WTC11 (cell line): ENCODE measurements at places on chromosomes 13 and 19.

GRCh38 chr13:97077341-97077740 is 83.1 kb upstream of the OXGR1 start:
- no peak for DNase-seq

DNA sequence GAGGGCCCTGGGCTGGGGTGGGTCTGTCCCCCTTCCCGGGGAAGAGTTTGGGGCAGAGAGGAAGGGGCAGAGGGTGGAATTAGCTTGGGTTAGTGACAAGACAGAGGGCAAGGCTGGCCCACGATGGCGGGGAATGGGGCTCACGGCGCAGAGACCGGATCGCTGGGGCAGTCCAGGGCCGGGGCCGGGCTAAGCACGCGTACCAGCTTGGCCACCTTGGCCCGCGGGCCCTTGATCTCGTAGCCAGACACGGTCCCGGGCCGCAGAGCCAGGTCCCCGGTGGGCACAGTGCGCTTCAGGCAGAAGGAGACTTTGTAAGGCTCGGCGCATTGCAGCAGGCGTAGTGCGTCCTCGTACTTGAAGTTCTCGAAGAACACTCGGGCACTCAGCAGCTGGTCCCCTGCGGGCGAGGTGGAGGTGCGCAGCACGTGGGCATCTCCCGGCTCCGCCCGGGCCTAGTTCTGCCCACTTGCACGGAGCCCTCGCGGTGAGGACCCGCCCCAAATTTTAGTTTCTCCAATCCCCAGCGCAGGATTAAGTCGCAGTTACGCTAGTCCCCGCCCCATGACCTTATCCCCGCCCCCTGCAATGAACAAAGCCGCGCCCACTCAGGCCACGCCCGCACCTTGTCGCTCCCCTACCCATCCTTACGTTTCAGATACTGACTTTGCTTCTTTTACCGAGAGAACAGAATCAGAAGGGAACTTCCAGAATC is 8.6 kb upstream of the HIPK4 start:
- peak; percentile 92 for DNase-seq

DNA sequence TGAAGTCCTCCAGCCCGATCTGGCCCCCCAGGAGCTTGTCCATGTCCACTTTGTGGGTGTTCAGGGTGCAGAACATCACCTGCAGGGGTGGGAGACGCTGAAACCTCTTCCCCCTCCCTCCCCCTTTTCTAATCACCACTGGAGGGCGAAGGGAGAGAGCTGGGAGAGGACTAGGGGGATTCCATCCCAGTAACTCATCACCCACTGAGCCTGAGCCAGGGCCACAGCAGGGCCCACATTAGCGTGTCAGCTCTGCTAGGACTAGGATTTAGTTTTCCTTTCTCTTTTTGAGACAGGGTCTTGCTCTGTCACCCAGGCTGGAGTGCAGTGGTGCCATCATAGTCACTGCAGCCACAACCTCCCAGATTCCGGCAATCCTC is 5.5 kb upstream of the PTGER1 start:
- DNase-seq = no peak

DNA sequence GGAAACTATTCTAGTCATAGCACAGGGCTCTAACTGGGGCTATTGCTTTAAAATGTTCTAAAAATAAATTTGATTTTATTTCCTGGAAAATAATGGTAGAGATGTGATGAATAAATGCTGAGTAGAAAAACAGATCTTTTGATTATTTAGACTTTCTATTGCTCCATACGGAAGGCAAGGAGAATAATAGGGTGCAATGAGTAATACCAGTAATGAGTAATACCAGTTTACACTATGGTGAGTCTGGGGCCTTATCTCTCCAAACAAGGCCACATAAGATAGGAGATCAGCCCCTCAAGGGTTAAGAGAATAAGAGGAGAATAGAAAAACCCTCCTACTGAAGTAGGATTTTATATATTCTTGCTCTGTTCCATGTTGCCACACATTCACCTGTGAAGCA is 390.4 kb downstream of the KLF5 start:
- DNase-seq = no peak

DNA sequence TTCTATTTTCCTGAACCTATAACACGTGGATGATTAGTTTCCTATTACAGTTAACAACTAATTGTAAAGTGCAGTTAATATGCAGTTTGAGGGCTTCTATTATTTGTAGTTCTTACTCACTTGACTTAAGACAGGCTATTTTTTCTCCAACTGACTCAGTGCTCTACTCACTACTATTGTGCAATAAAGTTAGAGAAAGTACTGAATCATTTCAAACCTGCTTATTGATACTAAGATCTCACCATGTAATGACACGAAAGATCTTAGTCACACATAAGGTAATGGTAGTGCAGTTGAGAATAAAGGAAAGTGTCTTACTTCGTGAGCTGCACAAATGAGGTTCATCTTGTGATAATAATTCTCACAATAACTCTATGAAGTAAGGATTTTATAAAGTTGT is 22.8 kb upstream of the ITM2B start:
- no peak for DNase-seq
